ENCODE measurements at places on chromosomes 3 and 15.
A peak's percentile ranks its signal among the peaks of the same experiment; 100 is the strongest.

DNA sequence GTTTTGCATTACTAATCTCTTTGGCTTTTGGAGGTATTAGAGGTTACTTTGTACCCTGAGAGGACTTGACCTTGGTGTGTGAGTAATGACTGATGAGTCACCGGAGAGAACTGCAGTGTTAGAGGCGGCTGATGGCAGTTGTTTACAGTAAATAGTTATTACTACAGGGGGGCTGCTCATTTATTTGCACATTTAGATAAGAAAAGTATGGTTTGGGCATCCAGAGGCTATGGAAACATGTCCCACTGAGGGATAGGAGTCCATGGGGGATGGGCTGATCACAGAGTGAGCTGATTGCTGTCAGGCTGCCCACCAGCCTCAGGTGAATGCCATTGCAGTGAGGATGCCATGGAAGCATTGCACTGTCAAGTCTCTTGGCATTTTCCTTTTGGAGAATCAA, 17.3 kb upstream of the STAC start:
- DNase-seq = no peak

- DNase-seq = no peak
Observed at GRCh38 chr15:80777137-80777536, 2.0 kb upstream of the CEMIP start.

- no peak for DNase-seq
Observed at GRCh38 chr3:122067214-122067550, 12.0 kb downstream of the CD86 start.

GRCh38 chr3:136642711-136643110, 109.5 kb downstream of the STAG1 start:
- DNase-seq = no peak

DNA sequence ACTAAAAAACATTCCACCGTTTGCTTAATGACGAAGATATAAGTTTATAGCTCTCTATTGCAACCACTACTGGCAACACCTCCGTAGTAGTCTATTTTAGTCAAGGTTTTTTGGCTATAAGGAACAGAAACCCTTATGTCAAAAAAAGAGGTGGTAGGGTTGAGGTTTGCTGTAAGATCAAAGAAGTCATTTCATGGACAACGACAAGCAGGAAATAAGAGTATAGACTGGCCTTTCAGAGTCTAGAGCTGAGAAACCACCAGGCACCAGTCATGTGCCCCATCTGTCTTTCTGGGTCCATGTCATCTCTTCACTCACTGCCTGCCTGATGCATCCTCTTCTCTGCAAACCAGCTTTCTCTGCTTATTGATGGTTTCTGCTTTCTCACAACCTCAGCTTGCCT, 42.7 kb downstream of the THBS1 start:
- DNase-seq = peak; percentile 41

DNA sequence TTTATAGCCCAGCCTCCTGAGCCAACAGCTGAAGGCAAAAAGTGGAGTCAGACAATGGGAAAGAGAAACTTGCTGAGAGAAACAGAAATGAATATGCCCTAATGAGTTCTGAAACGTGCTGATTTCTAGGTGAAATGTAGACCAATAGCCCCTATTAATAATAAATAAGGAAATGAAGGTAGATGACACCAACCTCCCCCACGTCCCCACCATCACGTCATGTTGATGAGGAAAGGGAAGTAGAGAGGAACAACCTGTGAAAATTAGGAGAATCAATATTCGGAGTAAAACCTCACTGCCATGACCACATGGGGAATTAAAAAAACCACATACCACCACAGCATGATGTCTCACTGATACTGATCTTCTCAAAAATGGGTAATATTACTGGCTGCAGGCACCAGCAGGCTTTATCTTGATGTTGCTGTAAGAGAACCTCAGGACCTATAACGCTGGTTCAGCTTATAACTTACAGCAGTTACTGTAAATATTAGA, 64.0 kb downstream of the KAT2B start:
- DNase-seq = peak; percentile 45

GRCh38 chr3:67630666-67631362, 23.6 kb downstream of the SUCLG2 start:
- DNase-seq = no peak

DNA sequence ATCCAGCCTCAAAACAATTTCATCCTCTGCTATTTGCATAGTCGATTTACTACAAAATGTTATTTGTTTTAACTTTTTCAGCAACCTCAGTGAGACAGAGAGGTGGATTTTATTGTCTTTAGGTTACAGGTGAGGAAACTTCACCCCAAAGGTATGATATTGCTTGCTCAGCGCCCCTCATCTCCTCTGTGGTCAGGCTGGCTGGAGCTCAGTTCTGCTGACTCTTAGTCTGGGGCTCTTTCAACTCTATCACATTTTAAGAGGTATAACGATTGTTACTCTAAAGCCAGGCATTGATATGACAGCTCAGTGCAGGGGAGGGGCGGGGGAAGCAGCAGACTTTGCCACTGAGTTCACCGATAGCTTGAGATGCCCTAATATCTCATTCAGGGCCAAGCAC, 103.0 kb upstream of the DPH6 start:
- DNase-seq = no peak

DNA sequence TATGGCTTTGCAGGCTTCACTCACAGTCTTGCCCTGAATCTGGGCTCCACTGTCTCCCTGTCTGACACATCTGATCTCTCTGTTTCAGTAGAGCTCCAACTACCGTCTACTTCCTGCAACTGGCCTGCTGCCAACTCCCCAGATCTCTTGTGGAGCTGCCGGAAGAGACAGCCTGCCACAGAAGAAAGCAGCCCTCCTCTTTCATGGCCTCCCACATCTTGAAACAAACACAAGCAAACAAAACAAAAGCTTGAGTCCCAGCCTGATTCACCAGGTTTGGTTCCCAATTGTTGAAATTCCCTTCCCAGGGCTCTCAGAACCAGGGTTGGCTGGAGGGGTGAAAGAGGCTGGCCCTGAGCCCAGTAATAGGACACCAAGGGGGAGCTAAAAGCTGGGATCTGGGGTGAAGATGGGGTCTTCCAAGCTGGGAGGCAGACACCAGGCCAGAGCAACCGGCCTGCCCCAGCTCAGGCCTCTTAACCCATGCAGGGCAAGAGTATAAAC, 55.3 kb upstream of the CA12 start:
- DNase-seq = peak; percentile 84

- no peak for DNase-seq
Observed at GRCh38 chr15:39554746-39555387, 26.0 kb upstream of the THBS1 start.

DNA sequence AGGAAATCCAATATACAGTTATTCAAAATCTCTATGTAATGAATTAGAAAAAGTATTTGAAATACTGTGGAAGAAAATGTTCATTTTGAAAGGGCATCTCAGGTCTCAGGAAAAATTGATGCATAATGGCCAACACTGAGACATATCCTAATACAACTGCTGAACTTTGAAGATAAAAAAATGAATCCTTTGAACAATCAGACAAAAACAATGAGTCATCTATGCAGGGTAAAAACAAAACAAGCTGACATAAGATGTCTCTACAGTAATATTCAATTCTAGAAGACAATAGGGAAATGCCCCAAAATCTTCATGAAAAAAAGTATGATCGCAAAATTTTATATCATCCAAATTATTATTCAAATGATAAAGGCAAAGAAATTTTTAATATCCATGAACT, 34.0 kb upstream of the ZNF280D start:
- no peak for DNase-seq

GRCh38 chr3:159978353-159978752, 10.3 kb upstream of the IL12A start:
- DNase-seq = no peak

DNA sequence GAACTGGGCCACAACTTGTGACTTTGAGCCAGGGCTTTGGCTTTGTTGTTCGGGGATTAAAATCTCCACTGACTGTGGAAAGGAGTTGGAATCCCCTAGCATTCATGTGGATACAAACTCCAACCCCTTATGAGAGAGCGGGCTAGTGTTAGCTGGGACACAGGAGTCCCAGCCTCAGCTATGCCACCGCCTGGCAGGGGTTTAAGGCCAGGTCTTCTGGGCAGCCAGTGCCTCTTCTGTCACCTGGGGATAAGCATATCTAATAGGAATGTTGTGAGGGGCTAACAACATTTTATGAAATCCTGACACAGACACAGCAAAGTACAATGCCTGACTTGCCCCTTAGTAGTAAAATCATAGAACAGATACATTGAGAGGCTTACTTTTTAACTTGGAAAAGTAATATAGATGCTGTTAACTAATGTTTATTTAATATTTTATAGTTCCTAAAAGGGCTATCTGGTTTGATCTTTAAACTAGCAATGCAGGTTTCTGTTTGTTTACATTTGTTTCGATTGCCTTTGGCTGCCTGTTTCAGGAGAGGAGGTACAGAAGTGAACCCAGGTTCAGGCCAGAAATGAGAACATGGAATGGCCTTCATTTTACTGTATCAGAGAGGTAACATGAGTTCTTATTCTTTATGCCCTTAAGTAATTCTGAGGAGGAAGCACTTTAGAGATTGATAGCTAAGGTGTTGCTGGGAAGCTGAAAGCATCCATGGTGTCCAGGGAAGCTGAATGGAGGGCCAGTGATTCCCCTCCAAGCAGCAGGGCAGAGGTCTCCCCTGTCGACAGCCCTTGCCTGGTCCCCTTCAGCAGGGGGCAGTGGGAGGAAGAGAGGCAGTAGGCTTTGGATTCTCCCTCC, 8.7 kb downstream of the GPR160 start:
- no peak for DNase-seq

- no peak for DNase-seq
Observed at GRCh38 chr3:106425026-106425425, 556.2 kb upstream of the CBLB start.

DNA sequence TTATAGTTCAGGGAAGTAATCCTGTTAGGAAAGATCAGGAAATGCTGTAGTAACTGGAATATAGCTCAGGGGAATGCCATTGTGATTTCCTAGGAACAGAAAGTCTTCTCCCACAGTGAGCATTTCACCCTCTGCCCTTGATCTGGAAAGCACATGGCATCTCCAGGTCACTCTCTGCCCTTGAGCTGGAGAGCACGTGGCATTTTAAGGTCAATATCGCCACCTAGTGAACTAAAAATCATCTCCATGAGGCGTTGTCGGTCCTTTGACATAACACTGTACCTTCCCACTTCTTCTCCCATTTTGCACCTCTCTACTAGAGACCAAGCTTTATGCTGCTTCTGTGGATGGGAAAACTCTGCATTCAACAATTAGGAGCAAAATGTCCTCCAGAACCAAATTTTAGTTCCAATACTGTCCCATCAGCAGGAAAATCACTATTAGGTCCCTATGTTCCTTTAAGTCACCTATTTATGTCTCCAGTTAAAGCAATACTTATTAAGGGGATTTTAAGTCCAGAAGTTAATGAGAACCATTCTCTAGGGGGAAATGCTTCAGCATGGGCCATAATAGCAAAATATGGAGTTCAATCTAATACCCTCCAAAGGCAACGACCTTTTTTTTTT, 54.7 kb upstream of the GK5 start:
- DNase-seq = peak; percentile 44

DNA sequence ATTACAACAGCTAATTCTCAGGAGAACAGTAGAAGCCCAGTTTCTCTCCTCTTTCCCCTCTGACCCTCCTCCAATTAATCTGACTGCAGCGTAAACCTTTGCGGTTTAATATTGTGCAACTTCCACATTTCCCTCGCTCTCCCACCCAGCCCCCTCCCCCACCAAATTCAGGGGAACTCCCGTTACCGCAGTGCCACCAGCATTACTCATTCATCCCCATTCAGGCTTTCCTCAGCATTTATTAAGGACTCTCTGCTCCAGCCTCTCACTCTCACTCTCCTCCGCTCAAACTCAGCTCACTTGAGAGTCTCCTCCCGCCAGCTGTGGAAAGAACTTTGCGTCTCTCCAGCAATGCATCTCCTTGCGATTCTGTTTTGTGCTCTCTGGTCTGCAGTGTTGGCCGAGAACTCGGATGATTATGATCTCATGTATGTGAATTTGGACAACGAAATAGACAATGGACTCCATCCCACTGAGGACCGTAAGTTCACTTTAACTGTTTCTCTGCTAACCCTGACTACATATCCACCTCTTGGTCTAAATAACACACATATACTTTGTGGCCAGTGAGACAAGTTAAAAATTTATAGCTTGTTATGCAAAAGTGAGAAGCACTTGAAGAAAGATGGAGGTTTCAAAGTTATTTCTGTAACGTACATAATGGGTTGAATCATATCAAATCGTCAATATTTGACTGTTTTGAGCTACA, at the start of gene PTX3:
Gene PTX3, plus strand, starts transcription at position 268 of the 709 bp plus-strand sequence. Its CDS starts 84 bp downstream, at position 352.
- no peak for DNase-seq

DNA sequence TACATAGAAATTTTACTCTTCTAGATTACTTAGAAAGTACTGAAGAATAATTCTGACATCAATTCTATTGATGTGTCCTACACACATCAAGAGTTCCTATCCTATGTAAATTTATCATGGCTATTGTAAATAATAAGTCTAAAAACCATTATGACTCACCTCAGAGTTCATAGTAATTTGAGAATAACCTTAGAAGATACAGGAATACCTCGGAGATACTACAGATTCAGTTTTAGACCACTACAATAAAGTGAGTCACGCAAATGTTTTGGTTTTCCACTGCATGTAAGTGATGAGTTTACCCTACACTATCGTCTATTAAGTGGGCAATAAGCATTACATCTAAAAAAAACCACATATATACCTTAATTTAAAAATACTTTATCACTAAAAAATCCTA, 74.8 kb downstream of the NR1I2 start:
- DNase-seq = no peak

DNA sequence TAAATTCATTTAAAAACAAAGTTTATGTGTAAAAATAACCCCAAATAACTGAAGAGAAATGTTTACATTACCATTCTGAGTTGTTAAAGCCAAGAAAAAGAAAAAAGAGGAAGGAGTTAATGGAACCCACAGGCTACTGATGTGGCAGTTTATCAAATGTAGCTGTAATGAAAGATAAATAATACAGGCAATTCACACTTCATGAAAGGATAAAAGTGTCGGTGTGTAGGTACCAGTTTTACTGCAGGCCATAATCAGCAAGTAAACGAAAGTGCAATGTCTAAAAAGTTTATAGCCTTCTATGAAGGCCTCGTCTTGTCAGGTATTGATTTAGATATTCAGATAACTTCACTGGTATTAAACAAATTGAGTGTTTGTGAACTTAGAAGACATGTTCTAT, 164.6 kb downstream of the DPH6 start:
- no peak for DNase-seq

DNA sequence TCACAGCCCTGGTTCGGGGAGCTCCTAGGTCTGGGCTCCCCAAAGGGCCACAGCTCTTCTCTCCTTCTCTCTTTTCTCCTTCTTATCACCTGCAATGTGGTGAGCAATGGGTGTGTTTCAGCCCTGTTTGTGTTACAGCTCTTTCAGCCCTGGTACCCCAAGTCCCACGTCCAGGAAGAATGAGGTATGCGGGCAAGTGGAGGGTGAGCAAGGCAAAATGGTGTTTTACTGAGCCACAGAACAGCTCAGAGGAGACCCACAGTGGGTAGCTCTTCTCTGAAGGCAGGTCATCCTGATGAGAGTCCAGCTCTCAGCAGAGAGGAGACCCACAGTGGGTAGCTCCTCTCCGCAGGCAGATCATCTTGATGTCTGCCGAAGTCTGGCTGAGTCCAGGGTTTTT, 86.8 kb downstream of the BFSP2 start:
- no peak for DNase-seq

Data from activated CD4-positive, alpha-beta T cell treated with anti-CD3 and anti-CD28 coated beads for 48 hours (primary cell).